KG1 (cell line): ENCODE measurements at places on chromosomes 4 and X.

- no peak for DNase-seq
These were observed 53.0 kb upstream of the MMAA start for GRCh38 chr4:145566086-145566708.

- DNase-seq = peak; percentile 23
These were observed 280.2 kb upstream of the SLC7A11 start for GRCh38 chr4:138522366-138522765.

GRCh38 chrX:71166461-71166860 lies 21.8 kb downstream of the NLGN3 start:
- no peak for DNase-seq

DNA sequence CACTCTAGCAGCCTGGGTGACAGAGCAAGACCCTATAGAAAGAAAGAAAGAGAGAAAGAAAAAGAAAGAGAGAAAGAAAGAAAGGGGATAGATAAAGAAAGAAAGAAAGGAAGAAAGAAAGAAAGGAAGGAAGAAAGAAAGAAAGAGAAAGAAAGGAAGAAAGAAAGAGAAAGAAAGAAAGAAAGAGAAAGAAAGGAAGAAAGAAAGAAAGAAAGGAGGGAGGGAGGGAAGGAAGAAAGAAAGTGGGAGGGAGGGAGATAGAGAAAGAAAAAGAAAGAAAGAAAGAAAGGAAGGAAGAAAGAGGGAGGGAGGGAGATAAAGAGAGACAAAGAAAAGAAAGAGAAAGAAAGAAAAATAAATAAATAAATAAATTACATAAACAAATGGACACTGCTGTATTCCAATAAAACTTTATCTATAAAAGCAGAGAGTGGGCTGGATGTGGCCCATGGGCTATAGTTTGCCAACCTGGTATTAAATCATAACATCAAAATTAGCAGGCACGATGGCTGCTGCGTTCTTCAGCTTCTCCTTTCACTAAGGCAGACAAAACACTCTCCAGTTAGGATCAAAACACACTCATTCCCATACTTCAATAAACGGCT lies 165.0 kb downstream of the ZNF674 start:
- DNase-seq = no peak

DNA sequence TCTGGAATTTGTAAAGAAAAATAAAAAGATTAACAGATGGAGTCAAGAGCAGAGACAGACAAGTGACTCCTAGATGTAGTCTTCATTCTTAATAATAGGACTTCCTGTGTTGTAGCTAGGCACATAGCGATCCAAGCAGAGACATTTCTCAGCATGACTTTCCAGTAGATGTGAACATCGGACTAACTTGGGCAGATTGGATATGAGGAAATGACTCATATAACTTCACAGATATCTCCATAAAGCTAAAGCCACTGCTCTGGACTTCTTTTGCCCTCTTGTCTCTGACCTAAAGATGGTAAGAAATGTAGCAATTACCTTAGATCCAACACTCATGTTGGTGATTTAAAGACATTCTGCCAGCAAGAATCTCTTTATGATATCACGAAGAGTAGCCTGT lies 131.7 kb downstream of the EPHA5 start:
- DNase-seq = no peak

DNA sequence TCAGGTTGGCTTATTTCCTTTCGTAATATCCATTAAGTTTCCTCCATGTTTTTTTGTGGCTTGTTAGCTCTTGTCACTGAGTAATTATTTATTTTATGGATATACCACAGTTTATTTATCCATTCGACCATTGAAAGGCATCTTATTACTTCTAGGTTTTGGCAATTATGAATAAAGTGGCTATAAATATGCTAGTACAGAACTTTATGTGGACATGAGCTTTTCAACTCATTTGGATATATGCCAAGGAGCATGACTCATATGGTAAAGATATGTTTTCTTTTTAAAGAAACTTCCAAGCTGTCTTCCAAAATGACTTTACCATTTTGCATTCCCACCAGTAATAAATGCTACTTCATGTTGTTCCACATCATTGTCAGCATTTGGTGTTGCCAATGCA lies 803.6 kb downstream of the GLUD2 start:
- DNase-seq = no peak

GRCh38 chrX:68870357-68870756 lies 41.5 kb downstream of the EFNB1 start:
- DNase-seq = no peak

- DNase-seq = peak; percentile 13
These were observed 650.8 kb downstream of the PCDH7 start for GRCh38 chr4:31370866-31371465.

- no peak for DNase-seq
These were observed 385 bp downstream of the DCLK2 start for GRCh38 chr4:150078579-150079080.
